NCI-H2081 (cell line): ENCODE measurements at places on chromosomes 16 and 17.
A peak's percentile ranks its signal among the peaks of the same experiment; 100 is the strongest.

- DNase-seq: no peak
Measured at GRCh38 chr16:58027161-58027915, 1.8 kb downstream of the MMP15 start.

GRCh38 chr17:13864521-13864920 lies 204.8 kb upstream of the COX10 start:
- DNase-seq: no peak

DNA sequence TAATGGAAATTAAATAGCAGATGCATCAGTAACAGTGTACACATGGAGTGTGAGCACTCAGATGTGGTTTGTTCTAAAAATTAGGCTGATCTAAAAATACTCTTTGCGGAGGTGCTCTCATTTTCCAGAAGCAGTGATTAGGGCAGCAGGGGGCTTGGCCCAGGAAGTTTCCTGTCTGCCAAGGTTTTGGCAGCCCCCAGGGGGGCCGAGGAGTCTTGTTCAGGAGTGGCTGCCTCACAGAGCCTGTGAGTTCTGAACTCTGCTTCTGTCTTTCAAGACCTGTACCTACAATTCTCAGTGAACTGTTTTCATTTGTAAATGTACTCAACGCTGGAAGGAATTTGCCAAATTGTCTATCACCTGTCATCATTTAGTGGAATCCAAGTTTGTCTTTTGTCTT lies 388.4 kb upstream of the CDH11 start:
- DNase-seq: no peak

- DNase-seq: no peak
Measured at GRCh38 chr17:37779554-37779953, 34.7 kb upstream of the HNF1B start.

DNA sequence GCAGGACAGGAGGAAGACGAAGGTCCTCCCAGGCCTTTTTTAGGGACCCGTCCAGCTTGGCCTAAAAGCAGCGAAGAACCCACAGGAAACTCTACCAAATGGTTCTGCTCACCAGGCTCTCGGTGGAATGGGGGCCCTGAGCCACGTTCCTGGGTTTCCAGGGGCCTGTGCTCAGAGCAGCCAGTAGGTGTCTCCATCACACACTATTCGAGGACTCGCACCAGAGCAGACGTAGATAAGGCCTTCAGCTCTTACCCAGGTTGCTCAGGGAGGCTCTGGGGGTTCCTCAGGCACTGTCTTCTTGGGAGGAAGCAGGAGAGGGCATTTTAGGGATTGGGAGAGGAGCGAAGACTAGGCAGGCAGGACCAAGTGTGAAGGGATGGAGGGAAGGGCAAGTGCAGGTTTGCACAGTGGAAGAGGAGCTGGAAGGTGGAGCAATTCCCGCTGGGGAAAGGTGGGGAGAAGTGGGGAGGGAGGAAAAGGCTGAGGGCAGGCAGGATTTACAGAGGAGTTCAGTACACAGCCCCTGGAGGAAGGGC lies 157.1 kb downstream of the RGS9 start:
- peak; percentile 78 for DNase-seq

DNA sequence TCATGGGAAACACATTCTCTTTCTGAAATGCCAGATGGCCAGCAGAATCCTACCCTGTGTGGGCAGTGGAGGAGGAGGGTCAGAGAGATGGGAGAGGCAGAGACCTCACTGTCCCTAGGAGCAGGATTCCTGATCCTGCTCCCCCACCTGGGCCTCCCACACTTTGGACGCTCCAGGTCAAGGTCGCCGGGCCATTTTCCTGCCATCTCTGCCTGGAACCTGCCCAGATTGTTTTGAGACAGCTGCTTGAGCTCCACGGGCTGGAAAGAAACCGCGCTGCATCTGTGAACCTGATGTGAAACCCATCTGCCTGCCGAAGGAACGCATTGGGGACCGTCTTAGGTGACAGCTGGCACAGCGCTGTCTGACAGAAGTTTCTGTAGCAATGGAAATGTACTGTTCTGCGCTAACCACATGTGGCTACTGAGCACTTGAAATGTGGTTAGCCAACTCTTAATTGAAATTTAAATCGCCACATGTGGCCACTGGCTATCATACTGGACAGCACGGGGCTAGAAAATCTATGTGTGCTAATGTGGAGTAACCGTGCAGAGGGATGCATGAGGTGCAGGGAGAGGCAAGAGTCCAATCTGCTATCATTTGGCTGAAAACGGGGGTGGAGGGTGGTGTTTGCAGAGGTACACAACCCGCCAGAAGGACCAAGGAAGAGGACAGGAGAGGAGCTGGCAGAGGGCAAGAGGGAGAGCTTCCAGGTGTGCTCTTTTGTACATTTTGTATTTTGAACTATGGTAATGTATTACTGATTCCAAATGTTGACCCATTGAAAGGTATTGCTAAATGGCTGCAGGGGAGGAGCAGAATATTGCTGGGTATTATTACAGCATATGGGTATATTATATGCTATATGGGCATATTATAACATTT lies 15.4 kb upstream of the NUBP1 start:
- DNase-seq: no peak

- no peak for DNase-seq
Measured at GRCh38 chr17:58993311-58993710, 113.4 kb downstream of the TRIM37 start.

DNA sequence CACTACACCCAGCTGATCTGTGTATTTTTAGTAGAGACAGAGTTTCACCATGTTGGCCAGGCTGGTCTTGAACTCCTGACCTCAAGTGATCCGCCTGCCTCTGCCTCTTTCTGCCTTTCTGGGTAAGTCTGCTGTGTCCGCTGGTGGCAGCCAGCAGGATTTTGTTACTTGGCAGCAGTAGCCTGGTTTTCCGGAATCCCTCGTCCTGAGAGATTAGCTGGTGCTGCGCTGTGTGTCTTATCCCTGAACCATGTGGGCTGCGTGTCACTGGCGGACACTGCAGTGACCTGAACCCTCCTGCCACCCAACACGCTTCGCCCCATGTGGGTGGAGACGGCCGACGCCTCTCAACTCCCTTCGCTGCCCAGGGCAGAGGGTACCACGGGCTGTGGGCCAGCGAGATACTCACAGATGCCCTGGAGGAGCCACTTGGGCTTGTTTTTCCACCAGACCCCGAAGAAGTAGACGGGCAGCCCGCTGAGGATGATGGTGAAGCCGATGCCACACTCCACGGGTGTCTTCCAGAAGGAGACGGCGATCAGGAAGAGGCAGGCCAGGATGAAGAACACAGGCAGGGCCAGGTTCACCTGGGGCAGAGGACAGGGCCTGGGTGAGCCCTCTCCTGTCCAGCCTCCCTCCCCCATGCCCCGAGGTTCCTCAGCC lies 35.2 kb downstream of the SLC7A5 start:
- DNase-seq: no peak

- DNase-seq: no peak
Measured at GRCh38 chr16:57925310-57925709, 45.6 kb downstream of the CNGB1 start.

GRCh38 chr16:60363566-60363965 lies 1629.5 kb upstream of the GOT2 start:
- DNase-seq: no peak

GRCh38 chr16:12613131-12613991 lies 190.3 kb downstream of the CPPED1 start:
- no peak for DNase-seq

DNA sequence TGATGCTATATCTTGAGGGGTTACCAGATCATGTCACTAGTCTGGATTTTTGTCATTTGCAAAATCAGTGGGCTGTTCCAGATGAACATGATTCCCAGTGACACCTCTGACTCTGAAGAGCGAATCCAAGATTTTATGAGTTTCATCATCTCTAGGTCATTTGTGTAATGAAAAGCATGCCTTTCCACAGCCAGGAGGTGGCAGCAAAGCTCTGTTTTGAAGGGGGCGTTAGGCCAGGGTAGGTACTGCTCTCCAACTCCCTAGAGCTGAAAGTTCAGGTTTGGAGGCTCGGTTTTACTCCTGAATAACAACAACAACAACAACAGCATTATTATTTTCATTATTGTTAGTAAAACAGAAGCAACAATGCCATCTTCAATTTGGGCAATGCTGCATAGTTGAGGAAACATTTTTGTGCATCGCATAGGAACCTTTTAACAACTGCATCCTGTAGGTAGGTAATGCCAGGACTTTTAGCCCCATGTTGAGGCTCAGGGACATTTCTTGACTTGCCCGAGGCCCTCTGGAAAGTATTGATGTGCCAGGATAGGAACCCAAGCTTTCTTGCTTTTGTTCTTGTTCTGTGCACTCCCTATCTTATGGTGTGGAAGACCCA lies 77.0 kb downstream of the MYH13 start:
- DNase-seq: no peak

- DNase-seq: no peak
Measured at GRCh38 chr17:14298221-14298946, 2.5 kb upstream of the HS3ST3B1 start.

DNA sequence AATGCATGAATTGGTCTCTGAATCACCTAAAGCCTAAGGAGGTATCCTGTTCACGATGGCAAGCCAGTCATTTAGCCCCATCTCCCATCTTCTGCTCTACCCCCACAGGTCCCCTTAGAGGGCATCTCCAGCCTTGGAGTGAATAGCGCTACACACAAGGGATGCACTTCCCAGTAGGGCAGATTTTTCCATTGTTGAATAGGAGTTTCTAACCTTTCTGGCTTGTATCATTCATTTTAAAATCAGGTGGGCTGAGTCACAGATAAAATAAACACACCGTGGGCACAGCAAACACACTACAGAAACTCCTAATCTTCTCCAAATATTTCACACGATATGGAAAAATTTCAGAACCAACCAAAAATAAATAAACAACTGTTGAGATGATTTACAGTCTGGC lies 201.2 kb upstream of the NOG start:
- DNase-seq: no peak

DNA sequence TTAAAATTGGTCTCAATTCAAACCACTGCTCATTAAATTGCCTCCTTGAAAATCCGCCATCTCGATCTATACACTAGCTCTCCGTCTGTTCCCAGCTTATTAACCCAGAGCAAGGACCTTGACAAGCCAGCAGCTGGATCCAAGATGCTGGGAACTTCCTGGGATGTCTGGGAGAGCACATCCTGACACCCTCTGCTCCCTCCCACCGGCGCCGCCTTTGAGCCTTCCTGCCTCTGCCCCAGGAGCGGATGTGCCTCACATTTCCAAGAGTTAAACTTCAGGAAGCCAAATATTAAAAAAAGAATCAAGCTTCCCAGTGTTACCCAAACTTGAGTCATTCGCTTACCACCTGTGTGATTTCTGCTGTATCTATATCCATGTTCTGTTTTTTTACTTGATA lies 107.9 kb downstream of the HAPSTR1 start:
- no peak for DNase-seq

DNA sequence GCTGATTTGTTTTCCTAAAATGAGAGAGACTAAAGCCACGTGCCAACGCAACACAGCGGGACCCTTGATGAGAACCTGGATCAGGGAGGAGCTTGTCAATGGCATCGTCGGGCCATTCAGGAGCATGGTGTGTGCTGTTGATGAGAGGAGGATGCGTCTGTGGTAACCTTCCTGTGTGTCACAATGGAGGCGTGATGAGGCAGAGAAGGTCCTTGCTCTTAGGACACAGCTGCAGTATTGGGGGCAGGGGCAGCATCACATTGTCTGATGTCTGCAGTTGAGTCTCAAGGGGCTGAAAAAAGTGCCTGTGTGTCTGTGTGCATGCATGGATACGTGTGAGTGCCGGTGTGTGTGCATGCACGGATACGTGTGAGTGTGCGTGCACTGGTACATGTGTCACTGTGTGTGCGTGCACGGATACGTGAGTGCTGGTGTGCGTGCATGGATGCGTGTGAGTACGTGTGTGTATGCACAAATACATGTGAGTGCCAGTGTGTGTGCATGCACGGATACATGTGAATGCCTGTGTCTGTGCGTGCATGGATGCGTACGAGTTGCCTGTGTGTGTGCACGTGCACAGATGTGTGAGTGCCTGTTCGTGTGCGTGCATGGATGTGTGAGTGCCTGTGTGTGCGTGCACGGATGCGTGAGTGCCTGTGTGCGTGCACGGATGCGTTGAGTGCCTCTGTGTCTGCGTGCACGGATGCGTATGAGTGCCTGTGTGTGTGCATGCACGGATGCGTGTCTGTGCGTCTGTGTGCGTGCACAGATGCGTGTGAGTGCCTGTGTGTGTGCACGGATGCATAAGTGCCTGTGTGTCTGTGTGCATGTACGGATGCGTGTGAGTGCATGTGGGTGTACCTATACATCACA lies 39.3 kb downstream of the BAIAP2 start:
- DNase-seq: no peak

DNA sequence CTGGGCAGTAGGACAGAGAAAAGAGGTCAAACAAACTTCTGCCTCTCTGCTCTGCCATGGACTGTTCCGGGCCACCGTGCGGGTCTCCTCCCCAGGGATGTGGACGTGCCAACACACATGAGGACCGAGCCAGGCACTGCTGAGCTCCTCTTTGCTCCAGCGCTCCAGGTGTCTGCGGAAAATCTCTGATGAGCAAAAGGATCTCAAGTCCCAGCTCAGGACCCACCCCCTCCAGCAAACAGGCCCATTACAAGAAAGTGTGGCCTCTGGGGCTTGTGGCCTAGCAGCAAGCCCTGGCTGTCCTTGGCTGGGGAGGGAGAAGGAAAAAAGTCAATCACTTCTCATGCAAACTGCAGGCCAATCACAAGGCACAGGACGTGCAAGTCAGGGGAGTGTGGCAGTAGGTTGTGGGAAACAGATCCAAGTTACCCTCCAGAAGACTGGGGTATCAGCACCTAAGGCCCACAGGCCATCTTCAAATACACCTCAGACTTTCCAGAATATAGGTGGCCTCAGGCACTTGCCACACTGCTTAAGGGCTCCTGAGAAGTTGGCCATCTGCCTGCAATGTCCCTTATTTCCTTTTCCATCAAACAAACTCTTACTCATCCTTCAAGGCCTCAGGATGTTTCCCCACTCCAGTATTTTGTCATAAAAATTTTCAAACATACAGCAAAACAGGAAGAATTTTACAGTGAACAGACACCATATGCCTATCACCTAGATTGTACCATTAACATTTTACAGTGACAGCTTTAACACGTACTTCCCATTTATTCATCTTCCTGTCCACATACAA lies 36.0 kb upstream of the SREBF1 start:
- no peak for DNase-seq

- no peak for DNase-seq
Measured at GRCh38 chr17:35433075-35433894, 985 bp upstream of the SLFN12 start.
